ENCODE measurements at places on chromosomes 5 and 9.
A peak's percentile ranks its signal among the peaks of the same experiment; 100 is the strongest.

GRCh38 chr9:89887286-89887685 is 282.5 kb downstream of the GADD45G start:
- DNase-seq: no peak

GRCh38 chr5:151772846-151773561 is 1.2 kb downstream of the G3BP1 start:
- DNase-seq: no peak

- DNase-seq: no peak
Measured at GRCh38 chr5:176875783-176876505, 23.2 kb downstream of the HK3 start.

DNA sequence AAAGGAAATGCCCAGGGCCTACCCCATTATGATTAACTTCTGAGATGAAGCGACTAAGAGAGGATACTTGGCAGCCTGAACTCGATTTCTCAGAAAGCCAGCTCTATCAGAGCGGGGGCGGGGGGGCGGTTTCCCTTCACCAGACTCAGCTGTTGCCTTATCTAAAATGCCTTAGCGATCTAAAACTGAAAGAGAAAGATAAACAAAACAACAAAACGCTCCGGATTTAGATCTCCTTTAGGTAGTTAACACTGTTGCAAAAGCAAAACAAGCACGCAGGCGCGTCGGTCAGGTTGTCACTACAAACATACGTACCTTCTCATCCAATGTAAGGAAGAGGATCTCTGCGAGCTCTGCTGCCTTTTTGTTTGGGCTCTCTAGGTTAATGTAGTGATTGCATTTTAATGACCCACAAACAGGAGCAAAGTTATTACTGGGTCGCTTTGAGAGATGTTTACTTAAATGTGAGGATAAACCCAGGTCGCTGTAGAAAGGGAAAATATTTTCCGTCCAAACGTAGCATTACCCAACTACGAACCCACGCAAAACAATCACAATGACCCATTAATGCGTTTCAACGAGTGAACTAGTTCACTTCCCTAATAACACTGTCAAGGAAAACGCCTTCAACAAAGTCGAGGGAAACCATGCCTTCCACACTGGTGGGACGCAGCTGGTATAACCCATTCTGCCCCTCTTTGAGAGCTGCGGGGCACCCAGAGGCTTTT is 982 bp downstream of the EPB41L4A start:
- DNase-seq: peak; percentile 18

DNA sequence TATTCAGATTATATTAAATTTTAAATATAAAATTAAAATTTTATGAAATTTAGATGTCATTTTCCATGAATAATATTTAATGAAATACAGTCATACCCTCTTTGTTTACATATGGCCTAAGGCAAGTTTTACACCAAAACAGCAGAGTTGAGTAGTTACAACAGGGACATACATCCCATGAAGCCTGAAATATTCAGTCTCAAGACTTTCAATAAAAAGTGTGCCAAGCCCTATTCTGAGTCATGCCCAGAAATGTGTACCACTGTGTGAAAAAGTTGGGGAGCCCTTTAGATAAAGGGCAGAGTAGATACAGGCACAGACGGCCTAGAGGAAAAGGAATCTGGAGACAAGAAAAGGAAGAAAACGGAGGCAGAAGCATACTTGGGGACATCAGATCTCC is 261.3 kb downstream of the SGCD start:
- no peak for DNase-seq

GRCh38 chr5:34859253-34859652 is 20.3 kb downstream of the TTC23L start:
- DNase-seq: no peak

DNA sequence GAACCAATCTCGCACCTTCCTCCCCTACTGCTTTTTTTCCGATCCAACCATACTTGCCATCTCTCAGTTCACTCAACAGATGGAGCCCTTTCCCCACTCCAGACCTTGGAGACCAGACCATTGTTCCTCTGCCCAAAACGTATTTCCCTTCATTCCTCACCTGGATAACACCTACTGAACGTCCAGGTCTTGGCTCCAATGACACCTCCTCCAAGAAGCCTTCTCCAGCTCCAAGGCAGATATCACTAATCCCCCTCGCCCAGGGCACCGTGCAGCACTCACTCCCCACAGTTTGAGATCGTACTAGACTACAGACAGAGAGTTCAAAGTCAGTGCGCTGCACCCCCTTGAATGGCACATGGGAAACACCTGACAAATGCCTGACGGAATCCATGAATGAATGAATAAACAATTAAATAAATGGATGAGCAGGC is 47.1 kb upstream of the AKNA start:
- no peak for DNase-seq

DNA sequence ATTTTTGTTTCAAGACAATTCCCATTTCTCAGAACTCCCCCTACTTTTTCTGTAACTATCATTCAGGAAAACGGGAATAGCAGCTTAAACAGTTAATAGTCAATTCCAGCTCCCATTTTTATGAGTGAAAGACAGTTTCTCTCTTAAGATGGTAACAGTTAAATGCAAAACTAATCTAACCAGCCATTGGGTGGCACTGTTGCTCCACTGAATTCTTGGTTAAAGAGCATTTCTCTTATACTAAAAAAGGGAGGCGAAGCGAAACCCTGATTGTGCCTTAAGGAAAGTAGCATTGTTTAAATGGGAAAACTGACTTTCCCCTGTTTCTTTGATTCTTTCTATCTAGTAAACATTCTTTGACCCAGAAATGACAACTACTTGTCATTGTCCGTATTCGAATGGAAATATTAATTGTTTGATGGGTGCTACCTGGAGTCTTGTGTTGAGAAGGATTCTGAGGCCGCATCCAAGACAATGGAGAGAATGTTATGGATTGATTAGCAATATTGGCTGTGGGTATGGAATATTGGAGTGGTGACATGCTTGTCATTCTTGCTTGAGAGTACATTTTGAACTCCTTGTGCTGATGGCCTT is 507.8 kb downstream of the MAT2B start:
- DNase-seq: peak; percentile 63

GRCh38 chr5:79851391-79851863 is 139.6 kb downstream of the MTX3 start:
- peak; percentile 63 for DNase-seq

DNA sequence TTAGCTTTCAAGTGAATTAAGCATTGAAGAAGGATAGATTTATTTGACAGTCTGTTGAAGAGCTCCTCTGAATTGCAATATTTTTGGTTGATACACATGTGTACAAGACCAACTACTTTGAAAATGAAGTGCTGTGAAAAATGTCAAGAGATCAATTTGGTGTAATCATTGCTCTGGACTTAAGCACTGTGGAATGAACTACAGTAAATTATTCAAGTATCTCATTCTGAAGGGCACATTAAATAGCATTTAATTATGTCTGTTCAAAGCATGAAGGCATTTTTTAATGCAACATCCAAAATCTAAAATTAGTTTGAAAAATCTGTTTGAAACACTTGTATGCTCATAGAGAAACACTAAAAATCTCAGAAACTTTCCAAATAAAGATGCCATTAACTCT is 107.5 kb downstream of the CDH18 start:
- no peak for DNase-seq

DNA sequence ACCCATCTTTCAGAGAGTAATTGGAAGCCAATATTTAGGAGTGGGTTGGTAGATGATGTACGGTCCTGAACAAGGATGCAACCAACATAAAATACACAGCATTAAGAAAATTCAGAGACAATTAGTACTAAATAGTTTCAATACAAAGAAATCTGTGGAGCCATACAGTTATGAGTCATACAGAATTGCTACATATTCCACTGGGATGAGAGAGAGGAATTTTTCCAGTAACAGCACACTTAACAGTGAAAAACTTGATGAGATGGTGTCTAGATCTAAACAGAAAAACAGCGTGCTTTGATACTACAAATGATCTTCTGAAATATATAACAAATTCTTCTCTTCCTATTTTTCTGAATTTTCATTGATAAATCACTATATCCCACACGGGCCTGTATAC is 1999.3 kb upstream of the CDH9 start:
- DNase-seq: no peak

- DNase-seq: no peak
Measured at GRCh38 chr5:57987552-57987951, 472.3 kb downstream of the PLK2 start.

DNA sequence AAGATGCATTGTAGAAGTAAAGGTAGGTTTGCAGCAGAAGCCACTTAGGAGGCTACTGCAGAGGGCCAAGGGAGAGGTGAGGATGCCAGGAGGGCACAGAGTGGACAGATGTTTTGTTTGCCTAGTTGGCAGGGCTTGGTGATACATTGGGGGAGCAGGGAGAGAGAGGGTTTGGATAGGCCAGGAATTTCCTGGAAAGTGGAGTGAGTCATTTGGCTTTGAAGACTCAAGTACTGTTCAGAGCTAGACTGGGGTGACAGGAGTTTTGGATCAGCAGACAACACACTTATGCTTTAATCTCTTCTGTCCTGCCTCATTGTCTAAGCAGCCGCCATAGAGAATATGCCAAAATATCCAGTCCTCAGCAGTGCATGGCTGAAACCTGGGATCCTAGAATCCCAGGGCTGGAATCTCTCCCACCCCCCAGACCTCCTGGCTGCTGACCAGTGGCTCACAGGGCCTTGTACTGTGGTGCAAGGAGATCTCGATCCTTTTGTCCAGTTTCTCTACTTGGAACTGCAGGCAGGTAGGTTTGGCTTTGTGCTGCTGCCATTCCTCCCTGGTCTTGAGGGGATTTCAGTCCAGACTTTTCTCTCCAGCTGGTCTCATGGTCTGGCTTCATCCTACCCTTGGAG is 11.0 kb downstream of the TMEM268 start:
- DNase-seq: no peak

- no peak for DNase-seq
Measured at GRCh38 chr5:159427180-159428012, 97.1 kb upstream of the IL12B start.

DNA sequence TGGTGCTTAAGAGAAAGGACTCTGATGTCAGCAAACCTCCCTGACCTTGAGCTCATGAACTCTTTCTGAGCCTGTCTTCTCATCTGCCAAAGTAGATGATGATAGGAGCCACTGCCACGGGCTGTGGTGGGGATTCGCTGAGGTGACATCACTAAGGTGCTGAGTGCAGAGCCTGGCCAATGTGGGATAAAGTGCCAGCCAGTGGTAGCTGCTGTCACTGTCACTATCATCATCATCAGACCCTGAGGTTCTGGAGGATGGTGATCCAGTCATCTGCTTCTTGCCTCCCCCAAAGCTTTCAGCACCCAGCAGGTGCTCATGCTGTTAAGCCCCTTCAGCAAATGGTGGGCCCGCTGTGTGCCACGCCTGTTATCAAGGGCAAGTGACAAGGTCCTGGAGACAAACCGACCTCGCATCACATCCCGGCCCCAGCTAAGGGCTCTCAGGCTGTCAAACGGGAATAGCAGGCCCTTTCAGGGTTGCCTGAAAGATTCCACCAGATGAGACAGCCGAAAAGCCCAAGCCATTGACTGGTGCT is 6.4 kb downstream of the FPGS start:
- DNase-seq: no peak

- no peak for DNase-seq
Measured at GRCh38 chr9:131748411-131748955, 8.6 kb upstream of the RAPGEF1 start.

DNA sequence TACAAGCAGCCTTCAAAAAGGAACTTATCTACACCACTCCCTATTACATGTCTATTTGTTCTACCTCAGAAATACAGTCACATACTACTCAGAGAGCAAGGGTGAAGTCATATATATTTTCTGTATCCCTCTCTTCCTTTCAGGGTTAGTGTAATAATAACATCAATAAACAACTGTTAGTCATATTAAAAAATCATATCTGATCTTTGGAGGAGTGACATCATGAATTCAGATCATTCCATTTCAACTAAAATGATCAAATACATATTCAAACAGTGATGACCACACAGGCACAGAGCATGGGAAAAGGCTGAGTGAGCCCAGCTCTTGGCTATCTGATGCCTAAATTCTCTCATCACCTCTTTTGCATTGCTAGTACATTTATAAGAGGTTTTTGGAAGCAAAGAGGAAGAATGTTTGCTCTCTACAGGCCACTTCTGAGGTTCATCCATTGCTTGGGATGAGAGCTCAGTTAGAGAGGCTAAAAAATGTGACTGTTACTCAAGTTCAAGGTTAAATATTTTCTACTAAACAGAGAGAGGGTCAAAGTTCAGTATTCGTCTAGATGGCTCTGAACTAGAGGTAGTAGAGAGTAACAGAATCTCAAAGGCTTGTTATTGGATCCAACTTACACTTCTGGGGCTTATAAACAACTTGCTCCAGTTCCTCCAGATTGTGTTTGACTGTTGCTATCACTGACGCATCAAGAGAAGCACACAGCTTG is 39.0 kb downstream of the RIGI start:
- DNase-seq: no peak

- no peak for DNase-seq
Measured at GRCh38 chr5:116216246-116216645, 131.4 kb downstream of the COMMD10 start.

DNA sequence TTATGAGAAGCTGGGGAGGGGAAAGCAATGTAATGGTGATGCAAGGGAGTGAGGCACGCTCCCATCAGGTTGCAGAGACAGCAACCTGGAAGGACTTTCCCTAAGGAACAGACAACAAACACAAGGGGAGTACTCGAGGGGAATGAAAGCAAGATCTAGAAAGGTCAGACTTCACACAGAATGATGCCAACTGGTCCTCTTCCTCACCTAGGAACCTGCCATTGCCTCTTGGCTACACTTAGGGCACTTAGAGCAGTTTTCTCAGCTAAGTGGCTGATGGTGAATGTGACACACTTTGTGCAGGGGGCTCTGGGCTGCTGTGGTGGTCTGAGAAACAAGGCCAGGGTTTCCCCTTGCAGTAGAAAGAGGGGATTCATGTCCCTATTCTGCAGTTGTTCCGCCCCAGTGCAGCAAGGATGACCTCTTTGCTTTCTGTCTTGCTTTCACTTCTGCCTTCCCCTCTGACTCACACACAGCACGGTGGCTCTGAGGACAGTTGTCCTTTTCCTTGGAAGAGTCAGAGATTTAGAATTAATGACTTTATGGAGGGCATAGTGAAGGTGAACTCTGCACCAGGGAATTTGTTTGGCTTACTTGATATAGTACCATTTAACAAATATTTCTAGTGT is 394.0 kb upstream of the KLF4 start:
- no peak for DNase-seq

DNA sequence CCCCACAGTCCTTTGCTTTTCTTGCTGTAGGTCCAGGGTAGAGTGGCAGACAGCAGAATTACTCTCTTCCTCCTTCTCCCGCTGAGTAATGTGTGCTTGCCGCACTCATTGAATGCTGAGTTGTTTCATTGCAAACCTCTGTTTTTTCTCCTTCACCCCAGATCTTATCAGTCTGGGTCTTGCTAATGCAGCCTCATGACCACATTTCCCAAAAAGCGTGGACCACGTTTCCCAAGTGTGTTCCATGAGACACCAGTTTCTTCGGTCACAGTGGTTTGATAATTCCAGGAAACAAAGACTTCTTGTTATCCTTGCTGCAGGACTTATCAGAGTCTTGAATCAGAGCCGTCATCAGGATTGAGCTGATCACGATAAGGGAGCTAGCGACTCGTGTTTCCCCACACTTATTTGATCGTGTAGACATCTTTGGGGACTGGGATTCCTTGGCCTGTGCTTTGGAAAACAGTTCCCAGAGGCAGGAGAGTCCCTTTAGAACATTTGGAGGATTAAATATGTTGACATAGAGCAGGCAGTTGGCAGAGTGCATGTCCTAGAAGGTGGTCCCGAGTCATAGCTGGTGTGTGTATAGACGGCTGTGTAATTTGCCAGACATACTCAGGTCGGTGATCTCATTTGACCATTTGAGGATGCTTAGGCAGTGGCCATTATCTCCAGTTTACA is 4.4 kb downstream of the LRRC8A start:
- no peak for DNase-seq

Measured in right hindlimb (tissue), 1 donor.